Epithelial cell of prostate (primary cell): ENCODE measurements at places on chromosomes 12 and 14.

- DNase-seq = no peak
These were observed 6.4 kb upstream of the RAD52 start for GRCh38 chr12:955939-956338.

DNA sequence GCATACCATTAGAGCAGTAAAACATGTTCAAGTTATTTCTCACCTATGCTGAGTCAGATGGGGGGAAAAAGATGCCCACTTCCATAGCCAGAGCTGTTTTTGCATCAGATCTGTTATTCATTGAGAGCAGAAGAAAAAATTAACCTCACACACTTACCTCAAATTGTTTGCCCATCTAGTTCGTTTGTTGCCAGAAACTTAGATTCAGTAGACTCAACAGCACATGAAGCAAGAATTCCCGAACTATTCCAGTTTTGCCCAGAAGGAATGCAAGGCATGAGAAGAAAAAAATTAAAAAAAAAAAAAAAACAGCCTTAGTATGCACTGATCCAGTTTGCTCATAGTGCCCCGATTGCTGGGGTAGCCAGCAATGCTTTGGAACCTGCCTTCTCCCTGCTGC lies 12.4 kb upstream of the DPF3 start:
- DNase-seq = no peak

DNA sequence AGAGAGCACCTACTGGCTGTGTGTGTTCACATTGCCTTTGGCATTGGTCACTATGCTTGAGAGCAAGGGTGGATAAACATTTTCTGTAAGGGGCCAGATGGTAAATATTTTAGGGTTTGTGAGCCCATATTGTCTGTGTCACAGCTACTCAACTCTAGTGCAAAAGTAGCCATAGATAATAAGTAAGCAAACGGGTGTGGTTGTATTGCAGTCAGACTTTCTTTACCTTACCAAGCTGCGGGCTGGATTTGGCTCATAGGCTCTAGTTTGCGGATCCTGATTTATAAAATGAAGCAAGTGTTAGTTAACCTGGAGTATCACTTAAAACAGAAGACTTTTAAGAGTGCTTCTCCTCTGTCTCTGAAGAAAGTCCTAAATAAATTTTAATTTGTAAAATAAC lies 169.0 kb downstream of the KICS2 start:
- no peak for DNase-seq

GRCh38 chr14:35365130-35366055 lies 39.2 kb downstream of the NFKBIA start:
- peak; percentile 69 for DNase-seq

DNA sequence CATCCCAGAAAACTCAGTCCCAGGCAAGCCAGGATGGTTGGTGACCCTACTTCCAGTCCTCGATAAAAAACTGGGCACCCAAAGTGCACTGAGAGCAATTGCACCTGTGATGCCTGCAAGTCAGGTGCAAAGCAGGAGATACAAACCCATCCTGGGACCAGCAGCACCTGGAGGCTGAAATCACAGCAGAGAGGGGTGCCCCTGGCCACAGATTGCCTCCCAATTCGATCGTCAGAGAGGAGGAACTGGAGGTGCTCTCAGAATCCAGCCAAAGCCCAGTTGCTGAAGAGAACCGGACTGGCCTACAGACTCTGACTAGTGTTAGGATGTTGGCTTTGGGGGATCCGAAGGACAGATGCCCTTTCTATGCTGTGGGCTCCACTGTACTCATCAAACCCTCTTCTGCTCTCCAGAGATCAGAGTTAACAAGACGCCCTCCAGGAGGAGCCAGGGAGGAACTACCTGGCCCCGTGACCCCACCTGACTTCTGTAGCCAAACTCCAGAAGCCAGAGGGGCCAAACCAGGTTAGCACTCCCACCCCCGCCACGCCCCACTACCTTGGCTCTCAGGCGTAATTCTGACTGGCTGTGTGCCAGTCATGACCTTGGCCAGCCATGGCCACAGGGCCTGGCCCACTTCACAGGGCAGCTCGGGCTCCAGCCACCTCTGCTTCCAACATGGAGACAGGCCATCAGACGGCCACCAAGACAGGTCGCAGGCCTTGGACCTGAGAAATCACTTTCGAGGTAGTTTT lies 284.5 kb upstream of the RTL1 start:
- no peak for DNase-seq

- no peak for DNase-seq
These were observed 1.3 kb downstream of the BAZ2A start for GRCh38 chr12:56628671-56629458.

GRCh38 chr14:58465421-58465820 lies 37.9 kb downstream of the KIAA0586 start:
- peak; percentile 52 for DNase-seq

GRCh38 chr12:54328595-54329337 lies 3.8 kb downstream of the COPZ1 start:
- DNase-seq = no peak

DNA sequence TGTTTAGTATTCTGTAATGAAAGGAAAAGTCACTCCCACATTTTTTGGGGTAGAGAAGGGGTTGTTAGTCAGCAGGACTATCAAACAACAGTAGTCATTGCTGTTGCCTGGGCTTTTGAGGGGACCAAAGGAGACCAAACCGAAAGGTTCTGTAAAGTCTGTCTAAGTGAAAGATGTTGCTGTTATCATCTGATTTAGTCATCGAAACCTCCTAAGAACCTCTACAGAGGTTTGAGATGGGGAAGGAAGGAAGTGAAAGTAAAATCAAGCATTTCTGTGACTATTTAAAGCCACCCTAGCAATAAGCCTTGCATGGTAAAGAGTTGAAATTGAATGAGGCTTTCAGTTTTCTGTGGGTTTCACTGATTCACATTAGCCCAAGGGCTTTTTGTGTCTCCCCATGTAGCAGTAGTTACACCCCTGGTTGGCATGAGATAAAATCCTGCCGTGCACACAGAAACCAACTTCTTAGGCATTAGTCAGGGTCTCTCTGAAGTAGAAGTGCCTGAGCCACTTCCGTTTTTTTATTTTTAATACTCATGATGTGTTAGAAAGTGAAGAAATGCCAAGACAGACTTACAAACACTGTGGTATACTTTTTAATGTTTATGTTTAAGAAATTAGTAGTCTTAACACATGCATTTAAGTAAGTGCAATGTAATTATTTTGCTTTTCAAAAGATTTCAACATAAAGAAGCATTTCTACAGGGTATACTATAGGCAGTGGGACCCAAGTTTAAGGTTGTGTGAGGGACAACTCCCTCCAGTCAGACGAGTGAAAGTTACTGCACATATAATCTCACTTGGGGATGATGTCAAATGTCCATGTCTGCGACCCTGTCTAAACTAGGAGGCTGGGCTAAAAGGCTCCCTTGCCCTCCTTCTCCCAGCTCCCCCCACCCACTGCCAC lies 50.4 kb downstream of the DYRK2 start:
- no peak for DNase-seq

- DNase-seq = no peak
These were observed 106.5 kb downstream of the SAMD4A start for GRCh38 chr14:54673193-54674045.

GRCh38 chr14:48686650-48687049 lies 899.5 kb downstream of the RPS29 start:
- DNase-seq = no peak

DNA sequence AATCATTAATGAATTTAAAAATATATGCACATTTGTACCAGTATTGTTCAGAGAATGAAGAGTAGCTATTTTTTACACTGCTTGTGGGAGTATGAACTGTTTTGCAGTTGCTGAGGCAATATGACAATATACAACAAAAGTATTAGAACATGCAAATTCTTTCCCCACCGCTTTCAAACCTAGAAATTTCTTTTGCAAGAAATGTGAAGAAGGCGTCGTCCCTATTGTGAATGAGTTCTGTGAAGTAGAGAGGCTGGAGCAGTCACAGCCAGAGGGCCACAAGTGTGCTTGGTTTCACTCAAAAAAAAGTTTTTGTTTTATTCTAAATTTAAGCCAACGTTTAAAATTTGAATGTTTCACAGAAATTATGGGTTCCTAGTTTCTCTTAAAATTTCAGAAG lies 184.9 kb downstream of the ALG10B start:
- DNase-seq = no peak

GRCh38 chr12:49705479-49706134 lies 1.6 kb downstream of the FMNL3 start:
- no peak for DNase-seq

DNA sequence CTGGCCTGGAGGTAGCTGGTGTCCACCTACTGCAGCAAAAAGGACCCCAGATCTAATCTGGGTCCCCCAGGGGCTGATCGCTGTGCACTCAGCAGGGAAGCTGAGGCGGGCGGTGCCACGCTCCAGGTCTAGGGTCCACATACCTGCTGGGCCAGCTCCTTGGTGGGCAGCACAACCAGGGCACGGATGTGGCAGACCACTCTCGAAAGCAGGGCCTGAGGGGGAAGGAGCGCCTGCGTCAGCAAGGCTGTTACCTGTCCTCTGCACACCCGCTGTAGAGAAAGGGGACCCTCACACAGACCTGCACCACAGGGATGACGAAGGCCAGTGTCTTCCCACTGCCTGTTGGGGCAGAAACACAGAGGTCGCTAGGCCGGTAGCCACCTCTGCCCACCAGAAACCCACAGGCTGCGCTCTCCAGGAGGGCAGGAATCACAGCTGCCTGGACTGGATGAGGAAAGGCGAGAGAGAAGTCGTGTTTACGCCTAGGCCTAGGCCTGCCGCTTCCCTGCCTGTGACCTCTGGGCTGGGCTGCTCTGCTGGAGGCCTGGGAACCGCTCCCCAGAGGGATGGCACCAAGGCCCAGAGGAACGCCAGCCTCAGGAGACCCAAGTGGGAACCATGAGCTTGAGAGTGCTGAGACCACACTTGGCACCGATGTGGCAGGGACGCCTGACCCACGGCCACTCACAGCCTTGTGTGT lies 2.0 kb downstream of the DDX51 start:
- DNase-seq = no peak

DNA sequence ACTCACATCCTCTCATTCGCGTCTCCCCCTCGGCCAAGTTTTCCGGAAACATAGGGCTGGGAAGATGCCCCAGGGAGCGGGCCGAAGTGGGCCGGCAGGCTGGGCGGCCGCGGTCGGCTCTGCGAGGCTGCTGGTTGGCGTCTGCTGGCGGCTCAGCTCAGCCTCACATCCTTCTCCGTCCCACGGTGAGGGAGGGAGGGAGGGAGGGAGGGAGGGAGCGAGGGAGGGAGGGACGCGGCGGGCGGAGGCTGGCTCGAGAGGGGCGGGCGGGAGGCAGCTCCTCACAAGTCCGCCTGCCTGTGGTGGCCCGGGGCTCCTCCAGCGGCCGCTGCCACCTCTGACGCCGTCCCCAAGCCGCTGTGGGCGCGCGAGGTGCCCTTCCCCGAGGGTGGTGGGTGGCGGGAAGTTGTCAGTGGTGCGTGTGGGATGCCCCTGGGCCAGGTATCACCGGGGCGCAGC lies 93.8 kb downstream of the RFLNA start:
- no peak for DNase-seq

GRCh38 chr12:18747895-18748294 lies 10.0 kb downstream of the CAPZA3 start:
- no peak for DNase-seq

DNA sequence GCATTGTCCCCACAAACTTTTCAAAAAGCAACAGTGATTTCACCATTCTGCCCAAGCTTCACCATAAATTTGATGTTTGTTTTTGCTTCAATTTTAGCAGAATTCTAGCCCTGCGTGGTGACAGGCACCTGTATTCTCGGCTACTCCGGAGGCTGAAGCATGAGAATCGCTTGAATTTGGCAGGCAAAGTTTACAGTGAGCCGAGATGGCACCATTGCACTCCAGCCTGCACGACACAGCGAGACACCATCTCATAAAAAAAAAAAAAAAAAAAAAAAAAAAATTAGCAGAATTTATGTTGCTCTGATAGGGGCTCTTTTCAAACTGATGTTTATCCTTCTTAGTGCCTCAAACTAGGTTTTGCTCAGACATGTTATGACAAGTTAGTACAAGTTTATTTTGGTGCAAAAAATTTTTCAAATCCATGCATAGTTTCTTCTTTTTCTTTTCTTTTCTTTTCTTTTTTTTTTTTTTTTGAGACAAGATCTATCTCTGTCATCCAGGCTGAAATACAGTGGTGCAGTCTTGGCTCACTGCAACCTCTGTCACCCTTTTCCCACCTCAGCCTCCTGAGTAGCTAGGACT lies 24.3 kb downstream of the RASSF3 start:
- no peak for DNase-seq

- no peak for DNase-seq
These were observed 27.7 kb upstream of the PEX5 start for GRCh38 chr12:7161811-7162210.

GRCh38 chr12:84842406-84843013 lies 70.1 kb downstream of the SLC6A15 start:
- no peak for DNase-seq

DNA sequence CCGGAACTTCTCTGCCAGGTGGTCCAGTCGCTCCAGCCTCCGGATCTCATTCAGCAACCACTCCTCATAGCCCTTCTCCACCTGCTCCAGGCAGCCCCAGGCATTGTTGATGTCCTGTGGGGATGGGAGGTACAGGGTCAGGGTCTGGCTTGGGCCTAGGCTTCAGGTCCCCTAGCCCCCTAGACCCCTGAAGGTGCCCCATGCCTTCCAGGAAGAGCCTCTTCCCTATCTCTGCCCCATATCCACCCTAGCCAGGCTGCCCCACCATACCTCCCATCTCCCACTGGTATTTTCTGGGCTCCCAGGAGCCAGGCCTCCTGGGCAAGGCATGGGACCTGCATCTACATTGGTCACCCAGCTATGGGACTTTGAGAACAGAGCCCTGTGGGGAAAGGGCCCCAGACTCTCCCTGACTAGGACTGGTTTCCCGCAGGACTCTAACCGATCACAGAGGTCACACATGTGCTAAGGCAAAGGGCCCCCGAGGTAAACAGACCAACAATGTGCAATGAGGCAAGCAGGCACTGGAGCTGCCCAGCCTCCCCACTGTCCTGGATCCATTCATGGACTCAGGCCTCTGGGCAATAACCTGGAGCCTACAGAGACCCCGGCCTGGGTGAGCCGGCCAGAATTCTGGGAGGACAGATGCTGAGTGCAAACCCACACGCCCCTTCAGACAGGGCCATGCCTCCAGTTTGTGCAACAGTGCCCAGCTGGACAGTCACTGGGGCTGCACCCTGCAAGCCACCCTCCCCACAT lies 88.8 kb downstream of the ACTN1 start:
- no peak for DNase-seq

GRCh38 chr12:76216585-76217472 lies 131.4 kb downstream of the BBS10 start:
- DNase-seq = no peak

GRCh38 chr12:51677284-51677968 lies 86.4 kb downstream of the SCN8A start:
- DNase-seq = no peak

DNA sequence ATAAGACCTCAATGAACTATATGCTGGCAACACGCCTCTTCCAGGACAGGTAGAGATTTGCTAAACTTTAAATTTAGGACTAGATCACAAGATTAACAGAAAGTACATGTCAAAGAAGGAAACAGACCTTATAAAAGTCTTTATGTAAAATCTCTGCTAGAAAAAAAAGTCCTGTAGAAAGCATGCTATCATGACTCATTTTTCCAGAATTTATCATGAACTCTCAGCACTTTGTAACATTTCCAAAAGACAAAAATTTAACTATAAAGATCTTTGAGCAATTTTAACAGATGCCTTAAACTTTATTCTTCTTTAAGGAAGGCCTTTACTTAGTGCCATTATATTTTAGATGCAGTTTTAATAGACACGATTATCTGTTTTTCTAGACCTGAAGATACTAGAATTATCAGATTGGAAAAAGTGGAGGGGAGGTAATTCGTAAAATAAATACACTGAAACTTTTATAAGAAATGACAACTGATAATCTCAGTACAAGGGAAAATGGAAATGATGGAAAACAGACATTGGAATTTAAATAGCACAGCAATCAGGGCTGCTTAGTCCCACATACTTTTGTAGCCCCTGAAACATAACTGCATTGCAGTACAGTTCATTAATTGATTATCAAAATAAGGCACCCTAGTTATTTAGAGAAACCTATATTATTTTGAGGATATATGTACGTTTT lies 92.0 kb downstream of the TTLL5 start:
- no peak for DNase-seq
